Activated CD4-positive, alpha-beta T cell treated with anti-CD3 and anti-CD28 coated beads, Interleukin-2, amount 50 U/mL, for 16 hours (primary cell): ENCODE measurements at places on chromosomes 6 and 20.

DNA sequence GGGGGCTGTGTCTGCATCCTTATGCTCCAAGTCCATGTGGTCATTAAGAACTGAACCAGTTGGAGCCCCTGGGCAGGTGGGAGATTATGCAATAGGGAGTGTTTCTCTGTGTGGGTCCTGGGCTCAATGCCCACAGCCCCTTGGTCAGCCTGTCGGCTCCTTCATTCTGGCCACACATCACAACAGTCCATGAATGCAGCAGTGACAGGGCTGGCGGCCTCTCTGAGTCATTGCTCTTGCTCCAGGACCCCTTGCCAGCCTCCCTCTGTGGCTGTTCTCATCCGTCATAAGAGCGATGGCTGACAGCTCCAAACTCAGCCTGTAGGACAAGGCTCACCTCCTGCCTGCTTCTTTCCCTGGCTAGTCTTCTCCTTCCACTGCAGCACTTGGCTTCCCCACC lies 609.5 kb upstream of the CDH4 start:
- DNase-seq: no peak

DNA sequence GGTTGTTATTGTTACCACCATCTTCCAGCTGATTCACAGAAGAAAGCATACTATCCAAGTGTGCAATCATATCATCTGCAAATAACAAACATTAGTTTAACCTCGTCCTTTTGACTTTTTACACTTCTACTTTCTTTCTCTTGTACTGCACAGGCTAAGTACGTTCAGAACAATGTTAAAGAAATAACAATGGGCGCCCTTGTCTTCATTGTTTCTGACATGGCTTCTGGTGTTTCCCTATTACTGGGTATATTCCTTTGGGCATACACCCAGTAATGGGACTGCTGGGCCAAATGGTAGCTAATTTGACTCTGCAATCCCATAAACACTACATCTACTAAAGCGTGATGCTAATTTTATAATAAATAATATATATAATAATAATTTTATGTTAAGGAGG lies 146.7 kb downstream of the GJA10 start:
- DNase-seq: no peak

GRCh38 chr6:116564921-116565872 lies 6.1 kb upstream of the RWDD1 start:
- DNase-seq: no peak

DNA sequence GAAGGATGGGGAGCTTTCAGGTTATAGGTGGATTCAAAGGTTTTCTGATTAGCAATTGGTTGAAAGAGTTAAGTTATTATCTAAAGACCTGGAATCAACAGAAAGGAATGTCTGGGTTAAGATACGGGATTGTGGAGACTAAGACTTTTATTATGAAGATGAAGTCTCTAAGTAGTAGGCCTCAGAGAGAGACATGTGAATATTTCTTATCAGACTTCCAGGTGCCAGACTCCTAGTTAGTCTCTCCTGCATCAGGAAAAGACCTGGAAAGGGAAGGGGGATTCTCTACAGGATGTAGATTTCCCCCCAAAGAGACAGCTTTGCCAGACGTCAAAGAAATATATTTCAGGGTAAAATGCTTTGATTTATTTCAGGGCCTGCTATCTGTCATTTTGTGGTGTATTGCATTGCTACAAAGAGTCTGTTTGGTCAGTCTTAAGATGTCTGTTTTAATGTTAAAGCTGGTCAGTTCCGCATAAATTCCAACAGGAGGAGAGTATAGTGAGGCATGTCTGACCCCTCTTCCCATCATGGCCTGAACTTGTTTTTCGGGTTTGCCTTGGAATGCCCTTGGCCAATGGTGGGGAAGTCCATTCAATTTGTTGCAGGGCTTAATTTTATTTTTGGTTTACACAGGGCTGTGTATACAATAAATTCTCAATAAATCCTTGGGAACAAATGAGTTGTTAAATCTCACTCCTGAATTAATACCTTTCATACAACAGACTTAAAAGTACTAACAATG lies 103.4 kb upstream of the RALGAPA2 start:
- DNase-seq: no peak

DNA sequence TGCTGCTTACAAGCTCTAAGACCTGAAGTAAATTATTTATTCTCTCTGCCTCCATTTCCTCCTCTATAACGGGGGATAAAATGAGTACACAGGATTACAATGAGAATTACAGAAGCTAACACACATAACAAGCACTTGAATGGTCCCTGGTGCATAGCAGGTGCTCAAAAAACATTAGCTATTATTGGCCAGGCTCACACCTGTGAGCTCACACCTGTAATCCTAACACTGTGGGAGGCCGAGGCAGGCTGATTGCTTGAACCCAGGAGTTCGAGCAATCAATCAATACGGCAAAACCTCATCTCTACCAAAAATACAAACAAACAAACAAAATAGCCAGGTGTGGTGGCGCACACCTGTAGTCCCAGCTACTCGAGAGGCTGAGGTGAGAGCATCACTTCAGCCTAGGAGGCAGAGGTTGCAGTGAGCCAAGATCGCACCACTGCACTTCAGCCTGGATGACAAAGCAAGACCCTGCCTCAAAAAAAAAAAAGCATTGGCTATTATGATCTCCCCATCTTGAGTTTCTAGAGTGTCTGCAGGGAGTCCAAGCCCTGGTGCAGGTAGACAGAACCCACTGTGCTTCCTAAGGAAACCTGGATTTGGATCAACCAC lies 68.1 kb downstream of the PREX1 start:
- DNase-seq: no peak

DNA sequence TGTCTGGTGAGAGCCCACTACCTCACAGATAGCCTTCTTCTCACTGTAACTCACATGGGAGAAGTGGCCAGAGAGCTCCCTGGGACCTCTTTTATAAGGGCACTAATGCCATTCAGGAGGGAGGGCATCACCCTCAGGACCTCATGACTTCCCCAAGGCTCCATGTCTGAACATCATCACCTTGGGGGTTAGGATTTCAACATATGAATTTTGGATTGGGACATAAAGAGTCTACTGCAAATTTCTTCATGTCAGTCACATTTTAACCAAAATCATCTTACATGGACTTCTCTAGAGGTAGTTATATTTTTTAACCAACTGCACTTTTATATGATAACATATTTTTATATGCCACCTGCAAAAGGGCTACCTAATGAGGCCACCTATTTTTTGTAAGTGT lies 324.7 kb downstream of the PLCB1 start:
- no peak for DNase-seq

- DNase-seq: no peak
Observed at GRCh38 chr6:64074981-64075380, 439.4 kb downstream of the PHF3 start.

- DNase-seq: no peak
Observed at GRCh38 chr6:11358904-11359830, 126.7 kb upstream of the NEDD9 start.

GRCh38 chr6:43947860-43948259 lies 177.8 kb downstream of the VEGFA start:
- DNase-seq: no peak
